ENCODE measurements at places on chromosomes 1 and 21. TPM values are rescaled to one million over a fixed set of nuclear protein-coding genes. Genes with fewer than 3 reads are reported as not detected.

DNA sequence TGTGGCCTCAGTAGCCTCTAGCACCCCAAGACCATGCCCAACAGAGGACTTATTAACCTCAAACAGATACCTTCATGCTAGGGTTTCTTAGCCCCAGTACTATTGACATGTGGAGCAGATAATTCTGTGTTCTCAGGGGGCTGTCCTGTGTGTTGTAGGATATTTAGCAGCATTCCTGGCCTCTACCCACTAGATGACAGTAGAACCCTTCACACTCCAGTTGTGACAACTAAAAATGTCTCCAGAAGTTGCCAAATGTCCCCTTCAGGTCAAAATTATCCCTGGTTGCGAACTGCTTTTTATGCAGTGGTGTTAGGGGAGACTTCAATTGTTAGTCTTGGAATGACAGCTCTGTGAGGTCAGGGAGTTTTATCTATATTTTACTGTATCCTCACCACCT, 8.1 kb downstream of the KAZN start:
- DNase-seq, result no peak

DNA sequence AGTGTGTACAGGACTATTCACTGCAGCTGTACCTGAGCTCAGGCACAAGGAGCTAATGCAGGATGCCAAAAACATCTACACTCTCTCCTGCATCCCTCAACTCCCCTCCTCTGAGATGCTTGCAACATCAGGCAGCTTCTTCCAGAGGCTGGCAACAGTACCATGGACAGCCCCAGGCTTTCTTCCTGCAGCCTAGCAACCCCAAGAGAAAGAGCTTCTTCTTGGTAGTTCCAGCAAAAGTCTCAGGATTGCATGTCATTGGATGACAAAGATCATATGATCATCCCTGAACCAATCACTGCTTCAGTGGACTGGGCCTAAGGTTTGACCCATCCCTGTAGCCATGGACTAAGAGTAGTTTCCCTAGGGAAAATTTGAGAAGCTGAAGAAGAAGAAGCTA, 46.7 kb downstream of the CAMK2N1 start:
- DNase-seq, result no peak

DNA sequence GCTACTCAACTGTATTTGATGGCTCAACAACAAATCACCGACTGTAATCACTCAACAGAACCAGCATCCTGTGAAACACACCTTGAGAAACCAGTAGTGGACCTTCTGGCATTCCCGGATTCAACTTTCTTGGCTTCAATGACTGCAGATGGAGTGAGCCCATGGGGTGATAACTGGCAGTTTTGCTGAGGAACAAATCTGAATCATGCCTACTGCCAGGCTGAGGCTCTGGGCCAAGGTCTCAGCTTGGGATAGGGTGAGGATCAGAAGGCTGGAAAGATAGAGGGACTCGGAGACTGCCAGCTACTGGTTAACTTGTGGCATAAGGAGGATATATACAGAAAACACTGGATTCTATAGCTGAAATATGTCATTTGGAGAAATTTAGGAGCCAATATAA, 63.5 kb upstream of the DIRAS3 start:
- no peak for DNase-seq

DNA sequence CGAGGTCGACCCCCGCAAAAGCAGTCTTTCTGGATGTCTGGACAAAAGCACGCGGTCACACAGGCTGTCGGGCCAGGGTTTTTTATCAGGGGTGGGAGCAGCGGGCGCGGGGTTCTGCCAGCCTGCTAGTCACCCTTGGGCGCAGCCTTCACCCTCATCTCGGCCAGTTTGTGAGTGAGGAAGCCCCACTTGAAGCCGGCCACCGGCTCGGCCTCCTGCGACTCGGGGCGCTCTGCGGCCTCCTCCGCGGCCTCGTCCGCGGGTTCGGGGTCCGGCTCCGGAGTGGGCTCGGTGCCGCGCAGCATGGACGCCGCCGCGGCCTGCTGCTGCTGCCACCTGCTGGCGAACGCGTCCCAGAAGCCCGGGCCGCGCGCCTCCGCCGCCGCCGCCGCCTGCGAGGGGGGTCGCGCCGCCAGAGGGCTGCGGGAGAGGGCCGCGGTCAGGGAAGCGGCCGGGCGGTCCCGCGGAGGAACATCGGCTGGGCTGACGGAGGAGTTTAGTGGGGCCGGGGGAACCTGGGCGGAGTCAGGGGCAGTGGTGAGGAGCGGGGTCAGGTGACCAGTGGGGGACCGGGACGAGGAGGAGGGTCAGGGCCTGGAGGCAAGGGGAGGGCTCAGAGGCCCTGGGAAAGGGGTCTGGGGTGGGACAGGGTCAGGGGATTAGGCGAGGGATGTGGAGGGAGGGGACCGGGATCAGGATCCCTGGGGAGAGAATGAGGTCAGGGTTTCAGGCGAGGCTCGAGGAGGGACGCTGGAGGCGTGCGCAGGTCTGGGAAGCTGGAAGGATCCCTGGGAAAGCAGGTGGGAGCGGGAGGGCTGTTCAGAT, 4.5 kb downstream of the C1orf232 start:
- no peak for DNase-seq

- DNase-seq, result no peak
Observed at GRCh38 chr21:44531606-44532564, 8.1 kb downstream of the KRTAP10-1 start.

DNA sequence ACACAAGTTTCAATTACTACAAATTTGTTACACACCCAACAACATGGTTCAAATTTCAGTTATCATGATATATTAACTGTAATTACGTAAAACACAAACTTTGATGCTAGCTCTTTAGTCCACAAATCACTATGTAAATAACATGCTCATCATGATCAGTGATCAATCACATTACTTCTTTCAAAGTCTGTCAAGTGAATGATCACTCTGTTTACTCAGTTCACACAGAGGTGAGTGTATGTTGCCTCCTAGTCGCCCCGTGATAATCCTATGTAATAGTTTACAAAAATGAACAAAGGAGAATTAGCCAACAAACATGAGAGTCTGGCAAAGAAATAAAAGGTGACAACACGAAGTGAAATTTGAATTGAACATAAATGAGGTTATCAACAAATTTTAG, 14.3 kb downstream of the EDEM3 start:
- no peak for DNase-seq

GRCh38 chr1:10471411-10472219, 714 bp downstream of the DFFA start:
- no peak for DNase-seq

- DNase-seq, result no peak
Observed at GRCh38 chr1:38207275-38207674, 160.7 kb upstream of the POU3F1 start.

GRCh38 chr1:99590578-99591209, 55.2 kb upstream of the PALMD start:
- DNase-seq, result peak; percentile 45

The ERVH48-1 gene
- polyA plus RNA-seq, result not detected

- DNase-seq, result no peak
Observed at GRCh38 chr1:150066838-150067183, 765 bp upstream of the VPS45 start.

- no peak for DNase-seq
Observed at GRCh38 chr21:39461419-39461818, 9.6 kb downstream of the SH3BGR start.

The ARHGEF16 gene
- polyA plus RNA-seq, result 0.04 TPM

DNA sequence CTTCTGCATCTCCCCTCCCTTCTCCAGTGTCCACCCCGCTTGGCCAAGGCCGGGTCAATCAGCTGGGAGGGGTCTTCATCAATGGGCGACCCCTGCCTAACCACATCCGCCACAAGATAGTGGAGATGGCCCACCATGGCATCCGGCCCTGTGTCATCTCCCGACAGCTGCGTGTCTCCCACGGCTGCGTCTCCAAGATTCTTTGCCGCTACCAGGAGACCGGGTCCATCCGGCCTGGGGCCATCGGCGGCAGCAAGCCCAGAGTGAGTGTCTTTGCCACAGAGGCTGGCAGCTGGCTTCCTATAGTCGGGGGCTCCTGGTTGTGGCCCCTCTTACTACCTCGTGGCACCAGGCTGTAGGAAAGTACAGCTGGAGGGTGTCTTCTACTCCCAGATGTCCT, 3.6 kb downstream of the PAX7 start:
- no peak for DNase-seq

- no peak for DNase-seq
Observed at GRCh38 chr1:72326494-72326893, 44.2 kb upstream of the NEGR1 start.

- no peak for DNase-seq
Observed at GRCh38 chr21:42570362-42570761, 56.7 kb downstream of the SLC37A1 start.

GRCh38 chr1:178434360-178434759, 62.4 kb downstream of the CLEC20A start:
- no peak for DNase-seq

The RGS4 gene
- 25.8 TPM for polyA plus RNA-seq

All from BJ (cell line).